Stimulated activated CD4-positive, alpha-beta T cell treated with anti-CD3 and anti-CD28 coated beads, Interleukin-4, amount 100 ng/mL, for 24 hours (primary cell): ENCODE measurements at places on chromosomes 11 and 22.

DNA sequence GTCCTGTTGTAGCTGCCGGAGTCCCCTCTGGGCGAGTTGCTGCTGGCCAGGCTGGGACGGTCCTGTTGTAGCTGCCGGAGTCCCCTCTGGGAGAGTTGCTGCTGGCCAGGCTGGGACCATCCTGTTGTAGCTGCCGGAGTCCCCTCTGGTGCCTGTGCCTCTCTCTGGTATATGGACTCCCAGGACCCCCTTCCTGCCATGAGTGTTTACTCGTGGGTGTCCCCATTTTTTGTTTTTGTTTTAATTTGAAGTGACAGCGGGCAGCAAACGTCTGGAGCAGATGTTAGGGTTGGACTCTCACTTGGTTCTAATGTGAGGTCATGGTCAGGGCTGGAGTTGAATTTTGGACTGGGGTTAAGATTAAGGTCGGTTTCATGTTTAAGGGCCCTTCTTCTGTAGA lies 14.2 kb downstream of the SHANK3 start:
- DNase-seq = no peak

DNA sequence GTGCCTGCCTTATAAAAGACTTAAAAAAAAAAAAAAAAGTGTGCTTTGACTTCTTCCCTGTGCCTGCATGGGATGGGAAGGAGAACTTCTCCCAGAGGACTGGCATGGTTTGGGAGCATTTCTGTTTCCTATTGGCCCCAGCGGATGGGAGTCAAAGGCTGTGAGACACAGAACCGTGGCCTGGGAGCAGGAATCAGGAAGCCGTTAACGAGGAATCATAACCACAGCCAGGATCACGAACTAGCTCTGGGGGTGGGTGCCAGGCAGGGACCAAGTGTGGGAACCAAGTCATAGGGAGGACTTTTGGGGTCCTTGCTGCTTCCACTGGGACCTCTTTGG lies 526 bp downstream of the C1QTNF6 start:
- no peak for DNase-seq

GRCh38 chr22:31329453-31330215 lies 16.5 kb downstream of the PATZ1 start:
- DNase-seq = no peak

DNA sequence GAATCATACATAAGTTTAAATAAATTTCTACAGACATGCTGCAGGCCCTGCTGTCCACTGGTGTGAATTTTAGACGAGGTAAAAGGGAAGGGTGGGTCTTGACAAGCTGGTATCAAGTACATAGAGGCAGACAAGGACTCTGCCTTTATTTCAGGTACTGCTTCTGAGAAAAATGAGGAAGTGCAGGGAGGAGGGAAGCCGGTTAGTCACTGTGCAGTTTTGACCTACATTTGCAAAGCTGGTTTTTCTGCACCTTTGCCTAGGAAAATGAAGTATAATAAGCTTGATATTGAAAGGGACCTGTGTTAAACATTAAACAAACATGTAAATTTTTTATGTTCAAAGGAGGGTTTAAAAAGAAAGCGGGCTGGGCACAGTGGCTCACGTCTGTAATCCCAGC lies 24.6 kb downstream of the TMEM45B start:
- no peak for DNase-seq
